BE2C (cell line): ENCODE measurements at places on chromosomes 7 and 10.

DNA sequence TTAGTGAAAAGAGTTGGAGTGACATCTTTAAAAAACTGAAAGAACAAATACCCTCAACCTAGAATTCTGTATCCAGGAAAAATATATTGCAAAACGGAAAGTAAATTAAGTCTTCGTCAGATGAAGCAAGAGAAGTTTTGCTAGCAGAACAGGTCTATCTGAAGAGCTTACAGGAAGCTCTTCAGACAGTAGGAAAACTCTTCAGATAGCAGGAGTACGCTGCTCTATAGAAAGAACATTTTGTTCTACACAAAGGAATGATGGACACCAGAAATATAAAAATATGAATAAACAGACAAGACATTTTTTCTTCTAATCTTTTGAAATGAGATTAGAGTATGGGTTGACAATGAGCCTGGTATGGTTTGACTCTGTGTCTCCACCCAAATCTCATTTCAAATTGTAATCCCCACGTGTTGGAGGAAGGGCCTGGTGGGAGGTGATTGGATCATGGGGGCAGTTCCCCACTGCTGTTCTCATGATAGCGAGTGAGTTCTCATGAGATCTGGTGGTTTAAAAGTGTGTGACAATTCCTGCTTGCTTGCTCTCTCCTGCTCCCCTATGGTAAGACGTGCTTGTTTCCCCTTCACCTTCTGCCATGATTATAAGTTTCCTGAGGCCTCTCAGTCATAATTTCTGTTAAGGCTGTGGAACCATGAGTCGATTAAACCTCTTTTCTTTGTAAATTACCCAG lies 567.3 kb downstream of the AUTS2 start:
- DNase-seq: no peak

GRCh38 chr7:1428941-1429501 lies 30.2 kb downstream of the MICALL2 start:
- DNase-seq: no peak

GRCh38 chr10:132451506-132452215 lies 54.7 kb downstream of the PWWP2B start:
- peak; percentile 16 for DNase-seq

- no peak for DNase-seq
These were observed 154.4 kb upstream of the NPY start for GRCh38 chr7:24129597-24129996.

- DNase-seq: no peak
These were observed 98.6 kb upstream of the MDFIC start for GRCh38 chr7:114823290-114823689.

DNA sequence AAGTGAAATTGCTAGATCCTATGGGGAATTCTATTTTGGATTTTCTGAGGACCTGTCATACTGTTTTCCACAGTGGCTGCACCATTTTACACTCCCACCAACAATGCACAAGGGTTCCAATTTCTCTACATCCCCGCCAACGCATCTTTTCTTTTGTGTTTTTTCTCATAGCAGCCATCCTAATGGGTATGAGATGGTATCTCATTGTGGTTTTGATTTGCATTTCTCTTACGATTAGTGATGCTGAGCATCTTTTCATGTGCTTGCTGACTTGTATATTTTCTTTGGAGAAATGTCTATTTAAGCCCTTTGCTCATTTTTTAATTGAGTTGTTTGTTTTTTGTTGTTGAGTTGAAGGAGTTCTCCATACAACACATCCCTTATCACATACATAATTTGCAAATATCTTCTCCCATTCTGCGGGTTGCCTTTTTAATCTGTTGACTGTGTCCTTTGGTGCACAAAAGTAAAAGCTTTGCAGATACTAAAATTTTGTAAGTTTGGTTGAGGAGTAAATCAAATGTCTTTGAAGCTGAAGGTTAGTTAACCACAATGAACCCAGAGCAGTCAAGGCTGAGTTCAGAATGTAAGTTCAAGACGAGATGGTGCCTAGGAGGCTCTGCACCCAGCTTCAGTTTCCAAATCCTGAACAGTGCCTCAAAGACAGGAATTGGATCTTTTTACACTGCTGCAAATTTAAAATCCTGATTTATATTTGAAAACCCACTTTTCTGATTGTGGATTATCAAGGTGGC lies 195.4 kb downstream of the COBL start:
- DNase-seq: no peak

DNA sequence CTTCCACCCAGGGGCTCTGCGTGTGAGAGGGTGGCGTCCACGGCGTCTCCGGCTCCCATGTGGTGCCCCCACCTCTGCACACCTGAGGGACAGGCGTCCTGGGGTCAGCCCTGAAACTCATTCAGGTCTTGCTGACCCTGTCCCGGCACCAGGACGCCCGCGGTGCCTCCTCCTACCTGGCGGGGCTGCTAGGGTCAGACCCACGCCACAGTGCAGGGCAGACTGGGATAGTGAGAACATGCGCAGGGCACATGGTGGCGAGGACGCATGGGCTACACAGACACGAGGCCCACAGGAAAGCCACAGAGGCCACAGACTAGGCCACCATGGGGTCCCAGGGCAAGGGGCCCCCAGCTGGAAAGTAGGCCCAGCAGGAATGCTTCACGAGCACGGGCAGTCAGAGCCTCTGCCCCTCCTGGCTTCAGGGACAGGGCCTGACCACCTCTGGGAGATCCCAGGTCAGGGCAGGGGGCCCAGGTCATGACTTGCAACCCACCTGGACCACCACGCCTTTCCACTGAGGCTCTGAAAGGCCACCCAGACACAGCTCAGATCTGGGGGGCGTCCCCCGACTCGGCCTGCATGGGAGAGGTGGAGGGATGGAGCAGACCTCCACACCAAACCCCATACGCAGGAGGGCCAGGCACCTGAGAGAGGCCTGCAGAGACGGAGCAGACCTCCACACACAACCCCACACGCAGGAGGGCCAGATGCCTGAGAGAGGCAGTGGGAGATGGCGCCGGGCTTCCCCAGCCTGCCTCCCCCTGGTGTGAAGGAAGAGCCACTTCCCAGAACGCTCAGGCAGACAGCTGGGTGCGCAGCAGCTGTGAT lies 188.6 kb downstream of the ELFN1 start:
- peak; percentile 30 for DNase-seq

GRCh38 chr10:63064706-63065105 lies 68.4 kb upstream of the NRBF2 start:
- DNase-seq: no peak

DNA sequence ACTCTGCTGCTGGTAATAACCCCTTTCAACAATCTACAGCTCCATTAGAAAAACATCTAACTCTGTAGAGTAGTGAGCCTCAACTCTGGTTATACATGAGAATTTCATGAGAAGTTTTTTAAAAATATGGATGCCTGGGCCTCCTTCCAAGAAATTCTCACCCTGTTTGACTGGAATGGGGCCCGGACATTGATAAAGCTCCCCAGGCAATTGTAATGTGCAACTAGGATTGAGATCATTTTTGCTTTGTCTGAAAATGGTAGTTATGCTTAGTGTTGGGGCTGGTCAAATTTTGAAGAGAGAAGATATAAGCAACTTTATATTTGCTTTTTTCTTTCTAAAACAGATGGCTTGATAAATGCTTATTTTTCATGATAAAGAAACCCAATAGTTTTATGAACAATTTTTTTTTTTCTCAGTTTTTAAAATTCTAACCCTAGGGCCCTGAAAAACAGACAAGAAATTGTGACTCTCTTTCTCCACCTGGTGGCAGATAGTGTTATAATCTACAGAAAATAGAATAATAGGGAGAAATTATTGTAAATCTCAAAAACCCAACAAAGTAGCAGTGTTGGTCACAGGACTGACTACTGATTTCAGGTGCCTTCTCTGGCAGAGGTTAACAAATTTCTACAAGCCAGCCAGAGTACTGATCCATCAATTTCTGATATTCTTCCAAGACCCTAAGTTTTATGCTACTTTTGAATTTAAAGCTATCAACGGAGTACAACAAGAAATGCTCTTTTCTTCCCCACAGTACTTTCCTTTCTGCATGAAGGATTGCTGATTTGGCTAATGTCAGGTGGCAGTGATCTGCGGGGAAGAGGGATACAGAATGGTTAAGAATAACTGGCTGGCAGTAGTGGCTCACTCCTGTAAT lies 174.8 kb downstream of the DKK1 start:
- DNase-seq: no peak

DNA sequence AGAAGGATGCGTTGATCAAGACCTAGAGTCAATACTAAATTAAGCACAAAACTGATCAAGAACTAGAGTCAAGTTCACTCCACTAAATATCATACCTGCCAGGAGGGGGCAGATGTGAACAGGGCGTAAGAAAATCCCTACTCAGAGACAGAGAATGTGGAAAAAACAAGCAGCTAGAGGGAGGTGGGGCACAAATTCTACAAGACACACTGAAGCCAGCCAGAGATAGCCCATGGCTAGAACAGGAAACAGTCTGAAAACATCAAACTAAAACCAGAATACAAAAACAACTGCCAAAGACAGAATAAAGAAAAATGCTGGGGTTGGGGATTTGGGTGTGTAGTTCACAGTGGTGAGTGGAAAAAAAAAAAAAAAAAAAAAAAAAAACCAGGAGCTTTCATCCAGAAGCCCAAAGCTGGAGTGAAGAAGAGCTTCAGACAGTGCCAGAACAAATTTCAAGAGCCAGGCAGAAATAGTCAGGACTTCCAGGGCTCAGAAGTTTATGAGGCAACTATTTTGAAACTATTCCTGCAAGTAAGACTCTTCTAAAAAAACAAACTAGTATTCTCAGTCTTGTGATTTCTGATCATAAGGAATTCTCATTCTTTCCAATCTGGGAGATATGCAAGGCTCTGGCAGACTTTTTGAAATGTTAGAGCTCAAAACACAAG lies 118.3 kb downstream of the CCDC71L start:
- peak; percentile 73 for DNase-seq

DNA sequence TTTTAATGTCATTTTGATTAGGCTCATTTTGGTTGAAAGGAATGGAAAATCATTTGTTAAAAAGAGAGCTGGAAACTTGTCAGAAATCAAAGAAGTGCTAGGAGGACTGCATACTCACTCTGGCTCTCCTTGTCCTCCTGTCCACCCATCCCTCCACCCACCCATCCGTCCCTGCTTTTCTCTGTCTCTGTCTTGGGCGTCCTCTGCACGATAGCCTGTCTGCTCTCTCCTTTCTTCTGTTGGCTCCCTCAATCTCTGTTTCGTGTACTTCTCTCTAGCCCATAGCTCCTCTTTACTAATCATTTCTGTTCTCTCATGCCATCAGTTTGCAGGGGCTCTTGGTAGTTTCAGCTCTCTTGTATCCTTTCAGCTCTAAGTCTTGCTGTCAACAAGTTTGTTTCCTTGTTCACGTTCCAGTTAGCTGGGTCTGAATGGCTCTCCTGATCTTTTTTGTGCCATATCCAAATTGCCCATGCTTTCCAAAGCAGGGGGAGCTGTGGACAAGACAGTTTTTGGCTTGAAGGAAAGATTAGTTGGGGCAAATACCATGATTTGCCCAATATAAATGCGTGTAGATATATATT lies 75.6 kb downstream of the KAT6B start:
- no peak for DNase-seq

- DNase-seq: no peak
These were observed 124.9 kb downstream of the LRMDA start for GRCh38 chr10:75556320-75556719.

- no peak for DNase-seq
These were observed 167.8 kb downstream of the CCDC71L start for GRCh38 chr7:106493041-106493731.

GRCh38 chr7:92767437-92767836 lies 68.9 kb downstream of the CDK6 start:
- no peak for DNase-seq

- DNase-seq: no peak
These were observed 435.0 kb downstream of the GALNT17 start for GRCh38 chr7:71566991-71567390.

DNA sequence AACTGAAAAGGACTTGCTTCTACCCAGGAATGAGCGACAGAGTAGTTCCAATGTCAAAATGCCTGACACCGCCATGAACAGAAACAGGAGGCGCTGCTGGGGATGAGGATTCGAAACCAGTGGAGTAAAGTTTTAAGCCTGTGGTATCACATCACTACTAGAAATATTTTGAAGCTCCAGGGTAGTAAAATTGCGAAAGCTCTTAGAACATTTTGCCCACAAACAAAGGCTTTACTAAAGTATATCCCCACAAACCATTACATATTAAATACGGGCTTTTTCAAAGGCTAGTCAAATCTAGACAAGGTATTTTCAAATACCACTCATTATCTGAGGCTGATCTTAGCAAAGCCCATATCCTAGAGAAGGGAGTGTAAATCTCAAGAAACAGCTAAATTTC lies 2.4 kb downstream of the PRDX3 start:
- DNase-seq: no peak

GRCh38 chr10:13953371-13953770 lies 366.6 kb downstream of the PRPF18 start:
- no peak for DNase-seq

DNA sequence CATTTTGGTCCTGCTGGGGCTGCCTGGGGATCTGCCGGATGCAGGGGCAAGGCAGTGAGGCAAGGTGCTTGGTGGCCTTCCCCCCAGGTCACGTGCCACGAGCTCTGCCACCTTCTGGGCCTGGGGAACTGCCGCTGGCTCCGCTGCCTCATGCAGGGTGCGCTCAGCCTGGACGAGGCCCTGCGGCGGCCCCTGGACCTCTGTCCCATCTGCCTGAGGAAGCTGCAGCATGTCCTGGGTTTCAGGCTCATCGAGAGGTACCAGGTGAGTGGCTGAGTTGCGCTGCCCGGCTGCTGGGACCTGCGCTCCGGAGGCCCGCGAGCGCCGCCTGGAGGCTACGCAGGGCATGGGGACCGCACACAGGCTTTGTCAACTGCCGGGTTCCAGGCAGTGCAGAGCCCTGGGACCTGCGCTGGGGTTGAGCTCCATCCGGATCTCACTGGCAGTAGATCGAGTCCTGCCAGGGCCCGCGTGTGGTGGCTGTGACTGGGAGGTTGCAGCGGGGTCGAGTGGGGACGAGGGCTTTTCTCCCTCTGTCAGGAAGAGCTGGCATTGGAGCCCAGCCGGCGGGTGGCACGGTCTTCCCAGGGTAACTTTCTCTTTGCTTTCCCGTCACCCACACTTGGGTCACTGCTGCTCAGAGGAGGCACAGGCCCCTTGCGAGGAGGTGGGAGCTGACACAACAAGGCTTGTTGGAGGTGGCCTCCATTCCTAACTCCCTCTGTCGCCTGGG lies 21.7 kb downstream of the AMZ1 start:
- DNase-seq: peak; percentile 71

- DNase-seq: no peak
These were observed 21.6 kb downstream of the IRF5 start for GRCh38 chr7:128959296-128959695.

DNA sequence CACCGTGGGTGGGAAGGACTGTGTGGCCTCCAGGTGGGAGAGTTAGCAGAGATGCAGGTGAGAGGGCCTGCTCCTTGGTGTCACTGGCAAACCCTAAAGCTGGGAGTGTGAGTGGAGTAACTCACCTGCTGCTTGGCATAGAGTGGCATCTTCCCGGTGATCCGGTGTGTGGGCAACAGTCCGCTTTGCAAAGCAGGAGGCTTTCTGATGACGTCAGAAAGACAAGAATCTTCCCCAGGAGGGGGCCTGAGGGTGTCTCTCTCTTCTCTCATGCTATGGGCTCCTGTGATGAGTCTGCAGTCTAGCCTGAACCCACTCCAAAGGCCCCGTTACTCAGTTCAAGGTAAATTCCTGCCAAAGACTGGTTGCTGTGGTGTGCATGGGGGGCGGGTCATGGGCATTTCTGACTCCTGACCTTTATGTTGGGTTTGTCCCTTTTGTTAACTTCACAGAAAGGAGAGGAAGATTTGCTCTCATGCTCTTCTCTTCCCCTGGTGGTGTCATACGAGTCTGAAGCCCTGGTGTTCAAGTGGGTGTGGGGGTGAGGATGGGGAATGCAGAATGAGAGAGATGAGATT lies 187.9 kb downstream of the GATA3 start:
- DNase-seq: no peak

GRCh38 chr10:71075086-71075758 lies 137.1 kb upstream of the UNC5B start:
- peak; percentile 80 for DNase-seq
